Activated naive CD8-positive, alpha-beta T cell treated with anti-CD3 and anti-CD28 coated beads, Interleukin-2, amount 50 U/mL, for 24 hours (primary cell): ENCODE measurements at places on chromosomes 6 and 20.

GRCh38 chr6:167974640-167975344 is 22.7 kb upstream of the KIF25 start:
- no peak for DNase-seq
- no peaks in the 10 kb centered on the region for H3K4me1 ChIP-seq
- H3K4me3 ChIP-seq = no peak overlapping the region
- no peaks in the 10 kb centered on the region for H3K36me3 ChIP-seq

DNA sequence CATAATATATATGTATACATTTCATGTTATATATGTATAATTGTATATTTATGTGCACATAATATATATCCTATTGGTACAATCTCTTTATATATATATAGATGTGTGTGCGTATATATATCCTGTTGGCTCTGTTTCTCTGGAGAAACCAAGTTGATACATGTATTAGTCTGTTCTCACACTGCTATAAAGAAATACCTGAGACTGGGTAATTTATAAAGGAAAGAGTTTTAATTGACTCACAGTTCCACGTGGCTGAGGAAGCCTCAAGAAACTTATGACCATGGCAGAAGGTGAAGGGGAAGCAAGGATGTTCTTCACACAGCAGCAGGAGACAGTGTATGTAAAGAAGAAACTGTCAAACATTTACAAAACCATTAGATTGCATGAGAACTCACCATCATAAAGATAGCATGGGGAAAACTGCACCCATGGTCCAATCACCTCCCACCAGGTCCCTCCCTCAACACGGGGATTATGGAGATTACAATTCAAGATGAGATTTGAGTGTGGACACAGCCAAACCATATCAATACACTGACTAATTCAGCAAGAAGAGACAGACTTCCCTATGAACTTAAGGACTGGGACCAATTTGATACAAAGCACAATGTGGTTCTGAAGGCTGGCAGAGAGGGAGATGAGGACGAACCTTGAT is 14.0 kb downstream of the CST3 start:
- no peak overlapping the region for H3K27ac ChIP-seq
- no peak for DNase-seq
- peaks cover 7% of the 10 kb centered on the region for H3K27me3 ChIP-seq
- H3K4me1 ChIP-seq = peaks cover 11% of the 10 kb centered on the region

DNA sequence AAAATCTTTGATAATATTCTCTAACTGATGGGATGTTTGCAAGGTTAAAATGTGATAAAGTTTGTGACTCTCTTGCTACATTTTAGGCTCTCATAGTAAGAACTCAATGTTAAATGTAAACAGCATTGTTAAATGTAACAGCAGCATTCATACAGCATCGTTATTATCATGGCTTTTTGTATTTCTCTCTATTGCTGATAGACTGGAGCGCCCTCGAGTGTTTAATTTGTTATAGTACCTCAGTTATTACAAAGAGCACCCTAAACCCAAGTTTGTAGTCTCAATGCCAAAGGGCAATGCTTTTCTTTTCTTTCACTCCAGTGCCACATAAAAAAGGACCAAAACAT is 14.9 kb upstream of the TTPAL start:
- DNase-seq = no peak
- no peak overlapping the region for H3K4me3 ChIP-seq
- H3K4me1 ChIP-seq = no peaks in the 10 kb centered on the region
- H3K27ac ChIP-seq = no peak overlapping the region
- no peaks in the 10 kb centered on the region for H3K27me3 ChIP-seq

GRCh38 chr6:53043581-53043980 is 21.6 kb upstream of the FBXO9 start:
- H3K27me3 ChIP-seq = no peaks in the 10 kb centered on the region
- H3K36me3 ChIP-seq = peaks cover 19% of the 10 kb centered on the region
- no peak for DNase-seq
- H3K4me1 ChIP-seq = peaks cover 21% of the 10 kb centered on the region

- no peaks in the 10 kb centered on the region for H3K4me1 ChIP-seq
- peaks cover 14% of the 10 kb centered on the region for H3K27me3 ChIP-seq
- no peak overlapping the region for H3K4me3 ChIP-seq
- no peak for DNase-seq
- no peak overlapping the region for H3K27ac ChIP-seq
Observed at GRCh38 chr6:39665861-39666260, 59.3 kb downstream of the KIF6 start.

- H3K36me3 ChIP-seq = peaks cover 3% of the 10 kb centered on the region
- peak; percentile 39 for DNase-seq
- peaks cover 47% of the 10 kb centered on the region for H3K4me1 ChIP-seq
- H3K4me3 ChIP-seq = peak overlapping the region; percentile 68
- peak overlapping the region; percentile 63 for H3K27ac ChIP-seq
- H3K27me3 ChIP-seq = no peaks in the 10 kb centered on the region
Observed at GRCh38 chr6:5302995-5303622, 41.8 kb downstream of the FARS2 start.

DNA sequence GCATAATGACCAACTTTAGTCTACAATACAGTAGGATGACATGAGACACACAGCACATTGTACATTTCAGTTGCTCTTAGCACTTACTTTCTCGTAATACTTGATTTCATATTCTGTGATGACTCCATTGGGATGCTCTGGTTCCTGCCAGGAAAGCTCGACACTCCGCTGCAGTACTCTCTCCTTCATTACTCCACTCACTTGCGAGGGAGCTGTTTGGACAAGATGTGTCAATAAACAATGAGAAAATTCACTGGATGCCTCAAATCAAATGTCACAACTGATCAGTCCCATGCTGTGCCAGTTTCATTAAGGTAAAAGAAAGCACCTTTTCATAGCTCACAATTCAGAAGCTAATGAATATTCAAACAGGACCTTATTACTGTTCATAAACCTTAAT is 147.1 kb downstream of the EPHA7 start:
- H3K4me3 ChIP-seq = no peak overlapping the region
- DNase-seq = no peak
- no peaks in the 10 kb centered on the region for H3K36me3 ChIP-seq
- no peaks in the 10 kb centered on the region for H3K27me3 ChIP-seq

DNA sequence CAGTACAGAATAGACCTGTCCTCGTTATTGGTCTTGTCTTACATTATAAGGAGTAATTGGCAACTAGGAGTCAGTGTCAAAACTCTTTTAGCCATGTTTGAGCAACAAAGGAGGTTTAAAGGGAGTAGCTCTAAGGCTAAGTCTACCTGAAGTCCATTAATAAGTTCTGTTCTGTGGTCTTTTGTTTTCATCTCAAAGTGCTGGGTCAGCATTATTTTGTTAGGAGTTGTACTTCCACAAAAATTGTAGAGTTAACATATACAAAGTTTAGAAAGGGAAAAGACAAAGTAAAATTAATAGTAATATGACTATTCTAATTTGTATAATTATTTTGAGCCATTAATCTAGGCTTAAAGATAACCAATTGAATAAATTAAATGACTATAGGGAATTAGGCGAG is 12.7 kb upstream of the SENP6 start:
- H3K4me1 ChIP-seq = no peaks in the 10 kb centered on the region
- no peak overlapping the region for H3K4me3 ChIP-seq
- no peak overlapping the region for H3K27ac ChIP-seq

DNA sequence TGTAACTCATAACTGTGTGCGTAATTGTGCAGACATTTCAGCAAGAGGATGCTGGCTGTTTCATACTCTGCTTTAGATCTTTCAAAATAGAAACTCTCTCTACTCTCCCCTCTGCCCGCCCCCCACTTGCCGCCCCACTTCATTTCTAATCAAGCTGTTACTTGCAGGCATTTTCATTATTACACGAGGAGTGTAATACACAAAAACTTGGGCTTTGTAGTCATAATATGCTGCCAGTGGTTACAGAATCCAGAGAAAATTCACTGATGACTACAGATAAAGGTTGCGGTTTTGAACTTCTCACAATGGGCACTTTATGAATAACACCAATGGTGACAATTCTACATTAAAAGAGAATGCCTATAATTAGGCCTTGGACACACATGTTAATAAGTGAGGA is 194.0 kb upstream of the POU3F2 start:
- H3K36me3 ChIP-seq = no peaks in the 10 kb centered on the region
- no peaks in the 10 kb centered on the region for H3K4me1 ChIP-seq
- no peak overlapping the region for H3K27ac ChIP-seq
- DNase-seq = no peak
